ENCODE measurements at places on chromosomes 13 and 19.
A peak's percentile ranks its signal among the peaks of the same experiment; 100 is the strongest.

DNA sequence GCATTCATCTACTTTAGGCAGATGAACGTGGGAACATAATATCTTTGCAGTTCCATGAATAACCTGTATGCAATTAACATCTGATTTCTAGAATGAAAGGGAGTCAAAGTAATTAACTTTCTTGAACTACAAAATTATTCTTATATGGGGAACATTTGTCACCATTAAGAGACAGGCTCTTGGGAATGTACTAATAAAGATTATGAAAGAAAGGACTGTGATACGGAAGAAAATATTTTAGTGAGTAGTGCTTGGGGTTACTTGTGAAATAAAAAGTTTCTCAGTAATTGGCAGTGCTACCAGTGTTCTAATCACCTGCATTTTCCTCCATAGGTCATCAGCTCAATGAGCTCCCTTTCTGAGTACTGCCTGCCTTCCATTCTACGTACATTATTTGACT, 85.4 kb downstream of the FRY start:
- no peaks in the 10 kb centered on the region for H3K4me1 ChIP-seq
- H3K27ac ChIP-seq: no peak overlapping the region
- no peak for DNase-seq
- H3K4me3 ChIP-seq: no peak overlapping the region
- no peaks in the 10 kb centered on the region for H3K36me3 ChIP-seq

DNA sequence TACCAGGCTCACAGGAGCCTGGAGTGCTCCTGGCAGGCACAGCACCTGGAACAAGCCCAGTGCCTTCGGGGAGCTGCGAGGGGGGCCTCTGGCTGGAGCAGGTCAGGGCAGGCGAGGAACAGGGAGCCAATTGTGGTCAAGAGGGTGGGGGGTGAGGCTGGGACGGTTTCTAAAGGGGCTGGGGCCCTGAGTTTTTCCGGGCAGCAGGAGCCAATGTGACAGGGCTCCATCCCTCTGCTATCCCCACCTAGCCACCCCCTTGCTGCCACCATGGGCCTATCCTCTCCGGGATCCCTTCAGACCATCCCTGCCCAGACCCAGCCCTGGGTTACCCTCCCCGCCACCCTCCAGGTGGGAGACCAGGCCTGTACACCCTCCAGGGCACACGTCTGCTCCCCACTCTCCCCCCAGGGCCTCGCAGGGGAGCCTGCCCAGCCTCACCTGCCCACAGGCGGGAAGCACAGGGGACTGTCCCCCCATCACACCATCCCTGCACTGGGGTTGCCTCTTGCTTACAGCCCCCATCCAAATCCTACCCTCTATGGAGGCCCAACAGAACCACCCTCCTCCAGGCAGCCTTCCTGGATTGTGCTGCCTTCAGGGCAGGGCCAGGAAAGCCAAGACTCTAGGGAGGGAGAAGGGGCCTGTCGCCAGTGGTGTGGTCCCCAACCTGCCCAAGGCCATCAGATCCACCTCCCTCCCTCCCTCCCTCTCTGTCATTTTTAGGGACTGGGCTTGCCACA, 121.0 kb downstream of the URI1 start:
- no peak for DNase-seq
- H3K27ac ChIP-seq: no peak overlapping the region
- no peaks in the 10 kb centered on the region for H3K27me3 ChIP-seq
- no peaks in the 10 kb centered on the region for H3K4me1 ChIP-seq
- H3K4me3 ChIP-seq: no peak overlapping the region
- H3K36me3 ChIP-seq: no peaks in the 10 kb centered on the region

DNA sequence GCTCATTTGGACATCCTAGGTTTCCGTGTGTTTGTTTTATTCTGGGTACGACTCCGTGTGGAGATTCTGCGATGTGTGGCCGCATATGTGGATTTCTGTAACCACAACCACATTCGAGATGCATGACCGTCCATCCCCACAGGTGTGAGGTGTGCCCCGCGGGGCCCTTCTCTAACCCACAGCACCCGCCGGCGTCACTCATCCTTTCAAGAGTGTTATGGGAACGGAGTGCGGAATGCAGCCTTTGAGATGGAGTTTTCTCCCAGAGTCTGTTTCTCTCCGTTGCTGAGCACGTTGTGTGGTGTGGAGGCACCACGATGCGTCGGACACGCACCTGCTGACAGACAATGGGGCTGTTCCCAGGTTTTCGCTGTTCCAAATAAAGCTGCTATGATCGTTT, 40.0 kb downstream of the C13orf46 start:
- no peaks in the 10 kb centered on the region for H3K27me3 ChIP-seq
- no peaks in the 10 kb centered on the region for H3K36me3 ChIP-seq
- H3K4me1 ChIP-seq: peaks cover 5% of the 10 kb centered on the region
- peak; percentile 6 for DNase-seq
- no peak overlapping the region for H3K27ac ChIP-seq
- H3K4me3 ChIP-seq: no peak overlapping the region

GRCh38 chr13:110957181-110957884, 42.5 kb upstream of the ANKRD10 start:
- peaks cover 8% of the 10 kb centered on the region for H3K4me1 ChIP-seq
- H3K27me3 ChIP-seq: no peaks in the 10 kb centered on the region

GRCh38 chr19:4971424-4971793, 2.5 kb downstream of the KDM4B start:
- no peaks in the 10 kb centered on the region for H3K36me3 ChIP-seq
- no peaks in the 10 kb centered on the region for H3K27me3 ChIP-seq
- H3K27ac ChIP-seq: peak overlapping the region; percentile 61

GRCh38 chr13:113428871-113429607, 24.2 kb downstream of the ADPRHL1 start:
- H3K4me1 ChIP-seq: no peaks in the 10 kb centered on the region
- no peaks in the 10 kb centered on the region for H3K36me3 ChIP-seq
- H3K4me3 ChIP-seq: no peak overlapping the region
- no peaks in the 10 kb centered on the region for H3K27me3 ChIP-seq
- DNase-seq: no peak

DNA sequence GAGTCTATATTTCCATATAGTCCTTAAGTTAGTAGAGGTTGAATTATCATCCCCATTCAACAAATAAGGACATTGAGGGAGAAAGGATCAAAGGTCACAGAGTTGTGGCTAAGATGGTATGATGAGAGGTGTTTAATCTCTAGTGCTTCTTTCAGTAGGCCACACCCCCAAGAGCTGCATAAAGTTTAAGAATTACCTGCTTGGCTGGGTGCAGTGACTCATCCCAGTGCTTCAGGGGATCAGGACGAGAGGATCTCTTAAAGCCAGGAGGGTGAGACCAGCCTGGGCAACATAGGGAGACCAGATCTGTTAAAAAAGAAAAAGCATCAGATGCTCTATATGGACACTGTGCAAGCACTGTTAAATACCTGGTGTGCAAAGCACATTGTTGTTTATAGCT, 560.0 kb upstream of the KLHL1 start:
- no peak overlapping the region for H3K27ac ChIP-seq
- no peak for DNase-seq
- no peaks in the 10 kb centered on the region for H3K27me3 ChIP-seq

- DNase-seq: no peak
- H3K27ac ChIP-seq: no peak overlapping the region
- H3K36me3 ChIP-seq: no peaks in the 10 kb centered on the region
- H3K4me1 ChIP-seq: no peaks in the 10 kb centered on the region
Measured at GRCh38 chr13:59976856-59977255, 186.9 kb downstream of the DIAPH3 start.

DNA sequence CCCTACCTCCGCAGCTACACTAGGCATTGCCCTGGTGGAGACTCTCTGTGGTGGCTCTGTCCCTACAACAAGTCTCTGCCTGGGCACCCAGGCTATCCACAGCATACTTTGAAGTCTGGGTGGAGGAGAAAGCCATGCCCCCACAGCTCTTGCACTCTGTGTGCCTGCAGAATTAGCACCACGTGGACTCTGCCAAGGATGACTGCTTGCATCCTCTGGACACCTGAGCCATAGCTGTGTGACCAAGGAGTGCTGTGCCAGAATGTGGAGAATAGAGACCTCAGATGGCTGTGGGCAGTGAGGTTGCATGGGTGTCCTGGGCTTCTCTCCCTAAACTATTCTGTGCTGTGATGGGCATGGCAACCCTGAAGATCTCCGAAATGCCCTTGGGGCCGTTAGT, 21.2 kb upstream of the MCF2L start:
- no peaks in the 10 kb centered on the region for H3K27me3 ChIP-seq
- no peak for DNase-seq
- no peak overlapping the region for H3K4me3 ChIP-seq
- H3K36me3 ChIP-seq: no peaks in the 10 kb centered on the region
- H3K4me1 ChIP-seq: peaks cover 5% of the 10 kb centered on the region
- no peak overlapping the region for H3K27ac ChIP-seq

GRCh38 chr13:90868321-90868920, 479.1 kb upstream of the MIR17HG start:
- no peaks in the 10 kb centered on the region for H3K27me3 ChIP-seq
- no peak overlapping the region for H3K27ac ChIP-seq
- H3K4me1 ChIP-seq: no peaks in the 10 kb centered on the region
- H3K4me3 ChIP-seq: no peak overlapping the region

DNA sequence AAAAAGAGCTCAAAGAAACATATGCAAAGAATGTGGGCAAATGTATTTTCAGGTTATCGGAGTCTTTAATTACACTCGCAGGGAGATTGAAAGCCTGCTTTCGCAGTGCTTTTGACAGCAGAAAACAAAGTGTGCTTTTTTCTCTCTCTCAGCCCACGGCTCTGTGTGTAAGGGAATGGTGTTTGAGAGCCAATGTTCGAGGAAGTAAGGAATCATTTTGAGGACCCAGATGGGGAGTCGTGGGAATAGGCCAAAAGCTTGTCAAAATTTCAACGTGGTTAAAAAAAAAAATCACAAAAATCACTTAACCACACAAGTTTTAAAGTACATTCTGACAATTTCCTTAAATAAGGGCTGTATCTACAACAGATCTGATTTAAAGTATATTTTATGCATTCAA, 197.1 kb upstream of the IRS2 start:
- no peak for DNase-seq
- no peak overlapping the region for H3K4me3 ChIP-seq
- no peaks in the 10 kb centered on the region for H3K4me1 ChIP-seq
- no peaks in the 10 kb centered on the region for H3K36me3 ChIP-seq
- no peak overlapping the region for H3K27ac ChIP-seq

GRCh38 chr19:13094771-13095392, 7.8 kb downstream of the LYL1 start:
- H3K27ac ChIP-seq: no peak overlapping the region
- no peak for DNase-seq
- no peaks in the 10 kb centered on the region for H3K36me3 ChIP-seq
- H3K27me3 ChIP-seq: no peaks in the 10 kb centered on the region

GRCh38 chr19:2616741-2617392, 85.6 kb downstream of the GNG7 start:
- no peak for DNase-seq
- no peaks in the 10 kb centered on the region for H3K36me3 ChIP-seq
- H3K4me1 ChIP-seq: no peaks in the 10 kb centered on the region
- H3K27ac ChIP-seq: no peak overlapping the region
- no peaks in the 10 kb centered on the region for H3K27me3 ChIP-seq

GRCh38 chr13:27830010-27830409, 37.7 kb downstream of the GSX1 start:
- no peak overlapping the region for H3K4me3 ChIP-seq
- no peaks in the 10 kb centered on the region for H3K27me3 ChIP-seq
- H3K36me3 ChIP-seq: no peaks in the 10 kb centered on the region
- no peaks in the 10 kb centered on the region for H3K4me1 ChIP-seq
- no peak overlapping the region for H3K27ac ChIP-seq
- peak; percentile 40 for DNase-seq

GRCh38 chr19:38667661-38668171, 20.3 kb downstream of the ACTN4 start:
- no peaks in the 10 kb centered on the region for H3K27me3 ChIP-seq
- H3K4me1 ChIP-seq: peaks cover 47% of the 10 kb centered on the region
- no peak for DNase-seq
- H3K27ac ChIP-seq: peak overlapping the region; percentile 61
- H3K36me3 ChIP-seq: no peaks in the 10 kb centered on the region

DNA sequence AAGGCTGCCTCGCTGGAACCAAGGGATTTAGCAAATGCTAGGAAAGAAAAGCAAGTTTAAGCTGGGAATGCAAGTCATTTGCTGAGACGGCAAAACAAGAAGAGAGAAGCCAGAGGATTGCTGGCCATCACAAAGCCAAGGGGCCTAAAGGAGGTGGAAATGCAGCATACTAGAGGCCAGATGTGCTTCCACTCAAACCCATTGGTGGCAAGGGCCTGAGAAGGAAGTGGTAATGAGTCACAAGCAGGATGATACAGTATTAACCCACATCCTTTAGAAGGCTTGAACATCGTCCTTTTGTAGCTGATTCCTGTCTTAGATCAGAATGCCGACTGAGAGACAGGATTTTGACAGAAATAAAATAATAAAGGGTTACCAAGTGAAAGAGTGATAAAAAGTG, 68.2 kb downstream of the ITGBL1 start:
- no peaks in the 10 kb centered on the region for H3K36me3 ChIP-seq
- H3K4me3 ChIP-seq: no peak overlapping the region
- H3K27me3 ChIP-seq: no peaks in the 10 kb centered on the region

GRCh38 chr13:21670883-21671619, at the start of gene FGF9:
Gene FGF9, plus strand, starts transcription at chr13:21671073. Its CDS starts 840 bp downstream, at chr13:21671913.
- H3K4me1 ChIP-seq: peaks cover 9% of the 10 kb centered on the region
- no peaks in the 10 kb centered on the region for H3K27me3 ChIP-seq
- H3K36me3 ChIP-seq: no peaks in the 10 kb centered on the region

- H3K36me3 ChIP-seq: no peaks in the 10 kb centered on the region
- DNase-seq: no peak
- H3K27ac ChIP-seq: no peak within 1 kb of the TSS
- no peaks in the 10 kb centered on the region for H3K4me1 ChIP-seq
- H3K4me3 ChIP-seq: no peak within 1 kb of the TSS
- H3K27me3 ChIP-seq: no peaks in the 10 kb centered on the region
Measured at GRCh38 chr19:32869369-32869965, at the start of gene SLC7A9. Gene SLC7A9, minus strand, starts transcription at chr19:32869767. Its CDS starts 1,233 bp downstream, at chr19:32868534.

- no peak within 1 kb of the TSS for H3K27ac ChIP-seq
- DNase-seq: peak; percentile 67
- H3K4me1 ChIP-seq: peaks cover 4% of the 10 kb centered on the region
- peak within 1 kb of the TSS; percentile 52 for H3K4me3 ChIP-seq
- no peaks in the 10 kb centered on the region for H3K36me3 ChIP-seq
Measured at GRCh38 chr13:113584205-113584869, at the start of gene TFDP1. Gene TFDP1, plus strand, starts transcription at chr13:113584753. Its CDS starts 1,085 bp downstream, at chr13:113585838.

DNA sequence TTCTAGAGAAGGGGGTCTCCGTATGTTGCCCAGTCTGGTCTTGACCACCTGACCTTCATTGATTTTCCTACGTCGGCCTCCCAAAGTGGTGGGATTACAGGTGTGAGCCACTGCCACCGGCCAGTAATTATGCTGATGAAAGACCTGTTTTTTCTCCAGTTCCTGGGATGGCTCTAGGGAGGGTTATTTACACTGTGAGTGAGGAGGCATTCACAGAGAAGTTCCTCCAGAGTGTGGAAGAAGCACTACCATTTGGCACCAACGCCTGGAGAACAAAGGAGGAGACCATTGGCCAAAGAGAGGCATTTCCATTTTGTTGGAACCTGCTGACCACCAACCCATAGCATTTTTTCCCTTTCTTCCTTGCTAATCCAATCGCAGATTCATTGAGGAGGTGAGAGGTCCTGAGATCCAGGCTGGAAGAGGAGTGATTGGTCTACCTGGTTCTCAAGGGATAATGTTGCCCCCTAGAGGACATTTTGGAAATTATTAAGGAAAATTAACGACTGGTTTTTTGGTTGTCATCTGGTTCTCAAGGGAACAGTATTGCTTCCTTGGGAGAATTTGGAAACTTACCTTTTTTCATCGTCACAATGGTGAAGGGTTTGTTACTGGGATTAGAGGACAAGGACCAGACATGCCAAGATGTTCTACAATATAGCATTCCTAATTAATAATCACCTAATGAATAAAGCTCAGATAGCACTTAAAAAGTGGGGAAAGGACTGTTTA, 5.5 kb upstream of the SAE1 start:
- no peak for DNase-seq
- H3K27ac ChIP-seq: no peak overlapping the region
- H3K36me3 ChIP-seq: no peaks in the 10 kb centered on the region
